ENCODE measurements at places on chromosomes 3 and 15. TPM values are rescaled to one million over a fixed set of nuclear protein-coding genes. Genes with fewer than 3 reads are reported as not detected.
A peak's percentile ranks its signal among the peaks of the same experiment; 100 is the strongest.

GRCh38 chr3:128844502-128844901 lies 34.9 kb upstream of the ACAD9 start:
- DNase-seq = no peak

DNA sequence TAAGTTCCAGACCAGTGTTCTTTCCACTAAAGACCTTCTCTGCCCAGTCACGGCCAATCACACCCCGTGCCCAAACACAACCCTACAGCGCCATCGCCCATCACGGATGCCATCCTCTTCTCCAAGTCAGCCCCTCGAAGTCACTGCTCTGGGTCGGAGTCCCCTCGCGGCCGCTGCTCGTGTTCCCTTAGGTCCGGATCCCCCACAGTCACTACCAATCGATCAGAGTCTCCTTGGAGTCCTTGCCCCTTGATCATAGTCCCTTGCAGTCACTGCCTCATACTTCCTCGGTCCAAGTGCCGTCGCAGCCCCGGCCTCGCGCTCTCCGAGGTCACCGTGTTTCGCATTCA lies 461 bp downstream of the PCYT1A start:
- peak; percentile 41 for DNase-seq

DNA sequence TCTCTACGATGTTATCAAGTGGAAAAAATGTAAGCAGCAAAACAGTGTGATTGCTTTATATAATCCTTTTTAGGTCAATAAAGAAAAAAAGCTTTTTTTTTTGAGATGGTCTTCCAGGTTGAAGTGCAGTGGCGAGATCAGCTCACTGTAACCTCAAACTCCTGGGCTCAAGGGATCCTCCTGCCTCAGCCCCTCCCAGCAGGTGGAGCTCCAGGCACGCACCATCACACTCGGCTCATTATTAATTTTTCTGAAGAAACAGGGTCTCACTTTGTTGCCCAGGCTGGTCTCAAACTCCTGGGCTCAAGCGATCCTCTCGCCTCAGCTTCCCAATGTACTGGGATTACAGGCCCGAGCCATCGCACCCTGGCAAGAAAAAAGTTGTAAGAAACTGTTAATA lies 17.3 kb downstream of the RNF168 start:
- no peak for DNase-seq

DNA sequence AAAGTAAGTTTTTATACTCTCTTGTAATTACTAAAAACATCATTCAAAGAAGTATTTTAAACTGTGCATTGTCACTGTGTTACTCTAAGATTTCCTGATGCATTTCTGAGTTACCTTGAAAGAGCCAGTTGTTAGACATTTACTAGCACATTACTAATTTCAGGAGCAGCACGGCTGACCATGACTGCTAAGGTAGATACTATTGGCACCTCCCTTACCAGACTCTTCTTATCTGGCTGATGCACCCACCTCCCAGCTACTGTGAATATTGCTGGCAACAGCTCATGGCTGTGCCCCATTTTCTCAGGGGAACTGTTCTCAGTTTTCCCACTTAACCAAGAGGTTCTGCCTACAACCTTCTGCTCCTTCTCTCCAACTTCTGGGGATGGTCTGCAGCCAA lies 29.4 kb downstream of the COL6A5 start:
- no peak for DNase-seq

Gene LMLN
- total RNA-seq = 12.5 TPM

Gene UQCC5
- total RNA-seq = 34.3 TPM

Data from thyroid gland (tissue), 4 donors.